ENCODE measurements at places on chromosomes 16 and 17. TPM values are rescaled to one million over a fixed set of nuclear protein-coding genes. Genes with fewer than 3 reads are reported as not detected.
A peak's percentile ranks its signal among the peaks of the same experiment; 100 is the strongest.

DNA sequence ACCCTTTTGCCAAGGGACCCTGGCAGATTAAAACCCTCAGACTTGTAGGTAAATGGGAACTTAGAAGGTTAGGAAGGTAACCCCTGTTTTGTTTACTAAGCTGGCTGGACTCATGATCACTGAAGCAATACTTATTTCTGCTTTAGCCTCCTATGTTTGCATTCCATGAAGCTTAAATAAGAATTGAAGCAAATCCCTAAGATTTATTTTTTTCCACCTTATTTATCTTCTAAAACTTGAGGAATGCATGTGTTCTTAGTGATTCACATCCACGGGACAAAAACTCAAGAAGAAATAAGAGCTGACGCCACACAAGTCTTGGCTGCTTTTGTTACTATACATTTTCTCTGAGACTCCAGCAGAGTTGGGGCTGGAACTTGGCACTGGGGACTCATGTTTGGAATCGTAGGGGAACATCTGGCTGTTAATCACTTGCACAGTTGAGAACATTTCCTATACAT lies 35.5 kb downstream of the CLUAP1 start:
- H3K4me3 ChIP-seq: no peak overlapping the region
- no peak for DNase-seq
- no peaks in the 10 kb centered on the region for H3K4me1 ChIP-seq
- no peak overlapping the region for H3K27ac ChIP-seq
- peaks cover 7% of the 10 kb centered on the region for H3K36me3 ChIP-seq

Gene CEMP1
- total RNA-seq: not detected

Gene CCL5
- not detected for total RNA-seq

- peaks cover 3% of the 10 kb centered on the region for H3K27me3 ChIP-seq
- peaks cover 22% of the 10 kb centered on the region for H3K4me1 ChIP-seq
- no peak for DNase-seq
- H3K4me3 ChIP-seq: peak overlapping the region; percentile 32
- H3K27ac ChIP-seq: peak overlapping the region; percentile 73
Measured at GRCh38 chr16:85136213-85136701, 24.0 kb upstream of the CIBAR2 start.

DNA sequence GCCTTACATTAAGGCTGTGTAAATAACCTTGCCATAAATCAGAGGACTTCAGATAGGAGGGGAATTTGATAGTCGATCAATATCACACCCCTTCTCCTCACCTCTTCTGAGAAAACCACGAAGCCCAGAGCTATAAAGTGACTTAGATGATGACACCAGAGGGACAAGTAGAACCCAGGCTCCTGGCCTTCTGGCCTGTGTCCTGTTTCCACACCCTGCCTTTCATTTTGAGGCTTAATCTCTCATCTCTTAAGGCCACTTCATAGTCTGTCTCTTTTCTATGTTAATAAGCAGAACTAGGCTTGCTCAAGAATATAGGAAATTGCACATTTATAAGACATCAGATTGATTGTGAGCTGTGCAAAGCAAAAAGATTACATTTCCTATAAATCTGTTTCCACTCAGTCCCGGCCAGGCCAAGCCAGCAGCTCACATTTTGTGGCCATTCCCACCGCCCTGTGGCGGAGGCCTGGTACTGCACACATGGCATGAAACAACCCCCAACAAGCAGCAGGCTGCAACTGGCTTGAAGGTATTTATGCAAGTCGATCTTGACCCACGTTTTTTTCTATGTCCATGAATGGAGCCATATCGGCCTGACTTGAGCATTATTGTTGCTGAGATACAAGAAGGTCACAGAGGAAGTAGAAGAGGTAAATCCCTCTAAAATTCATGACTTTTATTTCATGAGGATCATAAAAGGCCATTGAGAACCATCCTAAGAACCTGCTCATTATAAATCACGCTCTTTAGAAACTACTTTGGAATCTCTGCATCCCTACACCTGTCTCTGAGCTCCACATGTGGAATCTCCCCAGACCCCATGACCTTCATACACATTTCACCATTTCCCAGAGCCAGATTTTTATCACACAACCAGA lies 93.7 kb downstream of the PMP22 start:
- H3K4me3 ChIP-seq: no peak overlapping the region
- no peak overlapping the region for H3K27ac ChIP-seq
- peaks cover 10% of the 10 kb centered on the region for H3K4me1 ChIP-seq
- peak; percentile 82 for DNase-seq
- no peaks in the 10 kb centered on the region for H3K36me3 ChIP-seq

DNA sequence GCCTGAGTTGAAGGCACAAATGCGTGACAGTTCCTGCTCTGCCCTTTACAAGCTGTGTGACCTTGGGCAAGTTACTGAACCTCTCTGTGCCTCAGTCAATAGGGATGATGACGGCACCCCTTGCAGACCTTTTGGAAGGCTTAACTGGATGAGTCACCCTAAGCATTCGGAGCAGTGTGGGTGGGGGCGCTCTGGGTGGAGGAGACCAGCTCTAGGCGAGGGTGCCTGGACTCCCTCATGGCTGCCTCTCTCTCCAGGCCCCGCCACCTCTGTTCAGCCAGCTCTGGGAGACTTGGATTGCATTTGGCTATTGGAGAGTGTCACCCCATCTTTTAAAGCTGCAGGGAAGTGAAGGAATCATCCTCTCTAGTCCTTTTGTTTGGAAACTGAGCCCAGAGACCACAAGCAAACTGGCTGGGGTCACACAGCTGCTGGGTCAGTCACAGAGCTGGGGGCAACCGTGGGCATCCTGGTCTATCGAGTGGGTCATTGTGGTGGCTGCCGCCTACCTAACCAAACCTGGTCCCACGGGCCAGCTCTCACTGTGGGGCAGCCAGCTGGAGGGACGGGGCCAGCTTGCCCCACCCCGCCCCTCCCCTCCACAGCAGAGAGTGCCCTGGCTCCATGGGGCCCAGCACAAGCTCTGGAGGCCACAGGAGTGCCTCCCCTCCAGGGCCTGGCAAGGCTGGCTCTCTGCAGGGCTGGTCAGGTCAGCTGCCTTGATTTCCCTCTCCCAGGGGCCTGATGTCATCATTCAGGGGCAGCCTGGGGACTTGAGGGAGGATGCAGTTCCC lies 20.2 kb upstream of the GSE1 start:
- no peaks in the 10 kb centered on the region for H3K36me3 ChIP-seq
- peaks cover 29% of the 10 kb centered on the region for H3K4me1 ChIP-seq
- peak overlapping the region; percentile 21 for H3K27ac ChIP-seq
- no peak for DNase-seq
- H3K4me3 ChIP-seq: no peak overlapping the region

DNA sequence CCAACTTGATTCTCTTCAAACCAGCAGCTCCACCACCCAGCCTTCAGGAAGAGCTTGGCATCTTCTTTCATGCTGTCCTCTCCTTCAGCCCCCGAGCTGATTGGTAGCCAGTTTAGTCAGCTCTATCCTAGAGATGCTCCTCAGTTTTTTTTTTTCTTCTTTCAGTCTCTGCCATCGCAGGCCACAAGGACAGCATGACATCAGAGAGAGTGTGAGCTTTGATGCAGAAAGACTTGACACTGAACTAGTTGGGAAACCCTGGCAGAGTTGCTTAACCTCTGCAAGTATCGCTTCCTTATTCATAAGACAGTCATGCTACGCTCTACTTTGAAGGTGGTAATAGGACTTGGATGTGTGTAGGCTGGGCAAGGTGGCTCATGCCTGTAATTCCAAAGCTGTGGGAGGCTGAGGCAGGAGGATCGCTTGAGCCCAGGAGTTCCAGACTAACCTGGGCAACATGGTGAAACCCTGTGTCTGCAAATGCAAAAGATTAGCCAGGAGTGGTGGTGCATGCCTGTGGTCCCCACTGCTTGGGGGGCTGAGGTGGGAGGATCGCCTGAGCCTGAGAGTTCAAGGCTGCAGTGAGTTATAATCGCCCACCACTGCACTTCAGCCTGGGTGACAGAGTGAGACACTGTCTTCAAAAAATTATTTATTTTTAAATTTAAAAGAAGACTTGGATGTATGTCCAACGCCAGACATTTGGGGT lies 2.6 kb downstream of the CD300LB start:
- no peak for DNase-seq
- H3K27me3 ChIP-seq: peaks cover 58% of the 10 kb centered on the region
- no peaks in the 10 kb centered on the region for H3K4me1 ChIP-seq
- no peak overlapping the region for H3K4me3 ChIP-seq
- H3K36me3 ChIP-seq: no peaks in the 10 kb centered on the region
- H3K27ac ChIP-seq: no peak overlapping the region

Gene PPM1E
- total RNA-seq: 15.5 TPM

DNA sequence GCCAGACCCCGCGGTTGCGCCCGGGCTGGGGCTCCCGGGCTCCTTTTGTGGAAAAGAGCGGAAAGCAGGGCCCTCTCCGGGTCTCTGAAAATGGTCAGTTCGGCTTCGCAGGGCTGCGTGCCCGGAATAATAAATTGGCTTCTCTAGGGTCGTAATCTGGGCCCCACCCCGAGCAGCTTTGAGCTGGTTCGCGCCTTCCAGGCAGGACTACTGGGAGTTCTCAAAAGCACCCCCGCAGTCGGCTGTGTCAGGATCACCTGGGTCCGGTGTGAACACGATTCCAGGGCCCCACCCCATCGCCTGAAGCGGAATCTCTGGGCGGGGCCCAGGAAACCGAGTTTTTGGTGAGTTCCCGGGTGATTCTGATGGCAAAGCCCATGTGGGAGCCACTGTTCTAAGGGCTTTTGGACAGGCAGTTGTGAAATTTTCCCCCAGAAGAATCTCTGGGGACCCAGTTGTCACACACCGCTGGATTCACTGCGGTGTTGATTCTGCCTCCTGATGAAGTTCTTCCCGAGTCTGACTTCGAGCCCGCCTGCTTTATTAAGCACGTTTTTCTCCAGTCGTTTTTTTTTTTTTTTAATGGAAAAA lies 77.0 kb downstream of the MRC2 start:
- H3K4me3 ChIP-seq: peak overlapping the region; percentile 85
- DNase-seq: peak; percentile 44
